ENCODE measurements at places on chromosomes 7 and 10.

DNA sequence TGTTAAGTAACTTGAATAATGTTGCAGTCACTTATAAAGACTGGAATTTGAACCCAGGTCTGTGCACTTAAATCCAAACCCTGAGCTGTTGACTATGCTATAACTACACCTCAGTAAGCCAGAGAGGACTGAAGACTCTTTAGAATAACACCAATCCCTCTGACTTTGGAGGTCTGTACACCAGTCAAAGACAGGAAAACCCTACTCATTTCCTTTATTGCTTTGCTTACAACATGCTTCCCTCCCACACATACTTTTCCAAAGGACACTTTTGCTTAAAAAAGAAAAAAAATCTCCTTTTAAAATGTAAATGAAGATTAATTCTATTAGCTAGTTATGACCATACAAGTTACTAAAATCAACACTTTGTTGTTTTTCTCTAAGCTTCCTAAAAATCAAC, 184.7 kb upstream of the KCTD7 start:
- DNase-seq: no peak

GRCh38 chr7:29196191-29196590, 1.6 kb downstream of the CHN2 start:
- no peak for DNase-seq

DNA sequence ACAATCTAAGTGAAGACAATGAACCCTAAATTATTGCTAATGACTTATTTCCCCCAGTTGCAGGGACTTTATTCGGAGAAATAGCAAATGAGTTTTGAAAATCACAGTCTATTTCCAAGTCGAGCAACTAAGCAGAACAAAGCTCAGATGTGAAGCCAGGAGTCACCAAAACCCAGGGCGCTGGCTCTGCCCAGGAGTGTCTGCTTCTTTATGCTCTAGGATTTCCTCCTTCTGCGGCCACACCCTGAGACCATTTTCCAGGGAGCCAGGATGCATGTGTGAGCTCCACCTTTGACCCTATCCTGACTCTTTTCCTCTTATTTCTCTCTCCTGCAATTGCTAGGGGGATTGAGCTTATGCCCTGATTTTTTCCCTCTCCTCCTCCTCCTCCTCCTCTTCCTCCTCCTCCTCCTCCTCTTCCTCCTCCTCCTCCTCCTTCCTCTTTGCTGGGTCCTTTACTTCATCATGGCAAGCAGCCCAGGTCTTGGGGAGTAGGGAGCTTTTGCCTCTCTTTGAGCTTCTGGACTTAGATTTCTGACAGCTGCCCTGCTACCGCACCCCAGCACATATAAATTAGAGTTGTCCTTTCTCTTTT, 234.4 kb downstream of the ARL4A start:
- DNase-seq: no peak

DNA sequence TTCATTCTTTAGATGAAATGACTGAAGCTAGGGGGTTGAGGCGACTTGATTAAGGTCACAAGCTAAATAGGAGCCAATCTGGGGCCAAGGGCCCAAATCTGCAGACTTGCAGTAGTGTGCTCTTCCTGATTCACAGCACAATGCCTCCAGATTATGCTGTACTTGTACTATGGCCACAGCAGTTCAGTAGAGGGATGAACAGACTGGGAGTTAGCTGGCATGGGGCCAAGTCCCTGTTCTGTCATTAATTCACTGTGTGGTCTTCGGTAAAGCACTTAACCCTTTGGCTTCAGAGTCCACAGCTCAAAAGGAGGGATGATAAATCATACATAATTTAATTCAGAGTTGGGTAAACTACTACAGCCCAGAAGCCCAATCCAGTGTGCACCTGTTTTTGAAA, 196.8 kb downstream of the XPNPEP1 start:
- DNase-seq: no peak

DNA sequence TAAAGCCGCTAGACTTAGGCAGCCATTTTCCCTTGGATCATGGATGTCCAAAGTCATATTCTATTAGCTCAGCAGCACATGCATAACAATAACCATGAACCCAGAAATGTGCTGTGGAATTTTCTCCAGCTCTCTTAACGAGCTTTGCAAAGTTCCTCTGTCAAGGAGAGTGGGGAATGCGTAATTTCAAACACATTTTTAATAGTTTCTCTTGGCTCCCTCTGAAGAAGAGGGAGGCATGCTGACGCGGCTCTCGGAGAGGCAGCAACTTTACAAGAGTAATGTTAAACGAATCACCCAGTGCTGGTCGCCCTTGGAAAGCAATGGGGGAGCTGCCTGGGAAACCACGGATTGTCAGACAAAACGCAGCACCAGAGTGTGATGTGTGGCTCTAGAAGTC, 114.8 kb downstream of the RAB18 start:
- no peak for DNase-seq

GRCh38 chr10:121994429-121994941, 5.5 kb downstream of the TACC2 start:
- no peak for DNase-seq

- DNase-seq: no peak
Measured at GRCh38 chr7:37249240-37249639, 199.4 kb downstream of the ELMO1 start.

- no peak for DNase-seq
Measured at GRCh38 chr10:683448-684071, 5.9 kb downstream of the DIP2C start.

DNA sequence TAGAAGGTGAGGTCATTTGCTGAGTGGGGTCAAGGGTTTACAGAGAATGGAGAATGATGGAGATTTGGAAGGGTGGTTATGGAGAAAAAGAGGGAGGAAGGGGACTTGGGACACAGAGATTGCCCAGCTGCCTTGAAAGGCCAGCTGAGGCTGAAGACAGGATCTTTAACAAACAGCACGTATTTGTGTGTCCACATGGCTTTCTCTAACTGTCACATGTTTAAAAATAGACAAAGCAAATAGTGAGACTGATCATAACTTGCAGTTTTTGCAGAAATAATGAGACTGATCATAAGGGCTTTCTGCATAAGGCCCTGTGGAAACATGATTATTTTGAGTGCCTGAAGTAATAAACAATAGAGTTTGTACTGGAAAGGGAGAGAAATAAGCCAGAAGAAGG, 212.7 kb downstream of the HDAC9 start:
- no peak for DNase-seq

GRCh38 chr7:44048031-44048795, 3.7 kb downstream of the DBNL start:
- no peak for DNase-seq

DNA sequence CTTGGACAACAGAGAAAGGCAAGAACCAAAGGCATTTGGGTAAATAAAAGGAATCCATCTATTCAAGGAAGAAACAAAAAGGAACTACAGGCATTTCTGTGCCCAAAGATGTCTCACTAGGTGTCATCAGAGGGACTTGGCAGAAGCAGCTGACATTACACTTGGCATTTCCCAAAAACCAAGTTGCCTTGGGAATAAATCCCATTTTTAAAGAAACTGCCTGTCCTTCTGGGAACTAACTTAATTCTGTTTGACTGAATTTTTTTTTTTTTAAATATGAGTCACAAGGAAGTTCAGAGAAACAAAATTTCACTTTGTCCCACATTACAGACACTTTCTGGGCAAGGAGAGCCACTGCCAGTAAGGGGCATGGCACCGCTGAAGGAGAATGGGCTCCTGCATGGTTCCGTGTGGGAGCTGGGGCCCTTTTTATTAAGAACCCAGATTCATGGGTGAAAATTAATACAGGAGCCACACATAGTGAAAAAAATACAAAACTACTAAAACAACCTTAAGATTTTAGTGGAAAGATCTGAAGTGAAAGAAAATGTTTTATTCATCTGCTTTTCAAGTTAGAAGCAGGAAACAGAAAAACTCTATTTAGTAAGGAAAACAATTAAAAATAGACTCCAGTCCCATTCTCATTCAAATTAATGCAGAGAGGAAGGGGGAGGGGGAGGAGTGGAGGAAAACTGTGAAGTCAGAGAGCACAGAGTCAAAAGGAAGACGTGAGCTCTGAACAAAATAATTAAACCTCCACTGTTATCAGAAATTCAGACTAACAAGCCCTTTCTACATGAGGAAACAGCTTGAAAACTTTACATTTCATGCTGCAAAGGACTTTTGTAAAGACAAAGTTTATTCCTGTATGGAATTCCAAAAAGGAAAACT, 118.4 kb upstream of the PDLIM1 start:
- no peak for DNase-seq

- no peak for DNase-seq
Measured at GRCh38 chr10:111161109-111161874, 84.5 kb downstream of the ADRA2A start.

GRCh38 chr7:7808156-7808555, 89.7 kb upstream of the RPA3 start:
- DNase-seq: no peak

- no peak for DNase-seq
Measured at GRCh38 chr10:1715821-1716220, 21.5 kb downstream of the ADARB2 start.

DNA sequence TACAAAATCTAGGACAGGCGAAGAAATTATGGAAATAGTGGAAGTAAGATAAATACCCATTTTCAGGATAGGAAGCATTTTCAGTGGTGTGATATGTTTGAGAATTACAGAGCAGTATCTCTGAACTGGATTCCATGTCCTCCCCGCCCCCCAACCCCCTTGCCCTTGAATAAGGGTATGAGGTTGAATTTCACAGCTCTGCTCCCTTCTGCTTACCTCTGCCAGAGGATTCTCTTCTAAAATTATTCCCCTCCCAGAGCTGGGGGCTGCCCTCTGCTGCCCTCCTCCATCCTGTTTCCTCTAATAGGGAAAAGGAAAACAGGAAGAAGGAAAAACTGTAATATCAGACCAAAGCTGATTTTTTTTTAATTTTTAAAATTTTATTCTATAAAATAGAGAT, 7.3 kb upstream of the CLCN1 start:
- no peak for DNase-seq

DNA sequence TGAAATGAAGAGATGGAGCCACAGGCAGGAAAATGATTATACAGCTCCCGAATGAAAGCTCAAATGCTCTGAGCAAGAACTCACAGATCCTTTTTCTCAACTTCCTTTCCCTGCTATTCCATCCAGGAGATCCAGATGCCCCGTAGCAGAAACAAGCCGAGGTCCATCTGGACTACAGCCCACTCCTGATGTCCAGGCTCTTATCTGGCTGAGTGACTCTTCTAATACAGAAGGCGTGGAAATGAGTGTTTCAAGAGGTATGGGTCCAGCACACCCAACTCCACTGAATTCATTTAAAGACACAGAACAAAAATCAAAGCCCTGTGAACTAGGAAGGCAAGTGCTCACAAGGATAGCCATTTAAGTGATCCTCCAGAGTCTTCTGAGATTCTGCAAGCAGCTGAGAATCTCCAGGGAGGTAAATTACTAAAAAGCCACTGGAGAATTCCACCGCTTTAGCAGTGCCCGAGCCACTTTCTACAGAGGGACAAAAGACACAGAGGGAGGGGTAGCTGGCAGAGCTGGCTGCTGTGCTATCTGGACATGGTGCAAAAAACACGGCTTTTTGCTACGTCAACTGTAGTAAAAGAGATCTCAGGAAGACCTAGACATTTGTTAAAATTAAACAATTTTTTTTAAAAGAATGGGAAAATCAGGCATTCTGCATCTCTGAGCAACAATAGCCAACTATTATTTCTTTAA, 24.5 kb downstream of the FAM171A1 start:
- DNase-seq: no peak

GRCh38 chr10:131093795-131094366, 217.6 kb downstream of the TCERG1L start:
- DNase-seq: no peak

- no peak for DNase-seq
Measured at GRCh38 chr10:60606343-60607080, 171.8 kb upstream of the CDK1 start.

DNA sequence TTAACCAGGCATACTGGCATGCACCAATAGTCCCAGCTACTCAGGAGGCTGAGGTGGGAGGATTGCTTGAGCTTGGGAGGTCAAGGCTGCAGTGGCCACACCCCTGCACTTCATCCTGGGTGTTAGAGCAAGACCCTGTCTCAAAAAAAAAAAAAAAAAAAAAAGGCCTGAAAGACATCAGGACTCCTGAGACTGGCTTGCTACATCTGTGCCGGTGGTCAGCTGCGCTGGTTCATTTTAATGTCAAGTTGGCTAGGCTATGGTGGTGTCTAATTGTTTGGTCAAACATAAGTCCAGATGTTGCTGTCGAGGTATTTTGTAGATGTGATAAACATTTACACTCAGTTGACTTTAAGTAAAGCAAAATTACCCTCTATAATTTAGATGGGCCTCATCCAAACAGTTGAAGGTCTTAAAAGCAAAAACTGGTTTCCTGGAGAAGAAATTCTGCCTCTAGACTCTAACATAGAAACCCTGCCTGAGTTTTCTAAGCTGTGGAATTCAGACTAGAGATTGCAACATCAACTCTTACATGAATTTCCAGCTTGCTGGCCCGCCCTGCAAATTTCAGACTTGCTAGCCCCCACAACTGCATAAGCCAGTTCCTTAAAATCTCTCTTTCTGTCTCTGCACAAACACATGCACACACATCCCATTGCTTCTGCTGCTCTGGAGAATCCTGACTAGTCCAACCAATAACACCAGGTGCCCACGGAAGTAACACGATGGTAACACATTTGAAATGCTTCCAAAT, 18.2 kb downstream of the MYOF start:
- DNase-seq: no peak

- DNase-seq: no peak
Measured at GRCh38 chr10:71042216-71042615, 153.9 kb upstream of the PCBD1 start.

DNA sequence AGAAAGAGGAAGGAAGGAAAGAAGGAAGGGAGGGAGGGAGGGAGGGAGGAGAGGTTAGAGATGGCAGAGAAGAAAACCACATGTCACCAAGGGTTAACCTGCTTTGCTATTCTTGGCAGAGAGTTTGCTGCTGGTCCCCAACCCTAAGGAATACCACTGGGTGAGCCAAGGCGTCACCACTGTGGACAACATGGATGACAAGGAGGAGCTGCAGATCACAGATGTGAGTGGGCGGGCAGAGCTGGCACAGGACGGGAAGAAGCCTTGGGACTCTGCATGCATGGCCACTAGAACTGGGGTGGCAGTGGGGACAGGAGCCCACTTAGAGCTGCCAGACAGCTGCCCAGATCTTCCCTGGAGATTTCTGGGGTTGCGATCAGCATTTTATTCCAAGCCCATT, 17.2 kb upstream of the MYH16 start:
- no peak for DNase-seq

- no peak for DNase-seq
Measured at GRCh38 chr10:131474416-131474815, 162.9 kb upstream of the TCERG1L start.

- no peak for DNase-seq
Measured at GRCh38 chr10:122310311-122311050, 39.4 kb downstream of the BTBD16 start.
